Stimulated activated CD4-positive, alpha-beta T cell treated with anti-CD3 and anti-CD28 coated beads, Interleukin-1b, Interleukin-23, amount 100 ng/mL, for 48 hours (primary cell): ENCODE measurements at places on chromosomes 6 and 20.

- no peak for DNase-seq
These were observed 253.1 kb downstream of the LY86 start for GRCh38 chr6:6841571-6841970.

DNA sequence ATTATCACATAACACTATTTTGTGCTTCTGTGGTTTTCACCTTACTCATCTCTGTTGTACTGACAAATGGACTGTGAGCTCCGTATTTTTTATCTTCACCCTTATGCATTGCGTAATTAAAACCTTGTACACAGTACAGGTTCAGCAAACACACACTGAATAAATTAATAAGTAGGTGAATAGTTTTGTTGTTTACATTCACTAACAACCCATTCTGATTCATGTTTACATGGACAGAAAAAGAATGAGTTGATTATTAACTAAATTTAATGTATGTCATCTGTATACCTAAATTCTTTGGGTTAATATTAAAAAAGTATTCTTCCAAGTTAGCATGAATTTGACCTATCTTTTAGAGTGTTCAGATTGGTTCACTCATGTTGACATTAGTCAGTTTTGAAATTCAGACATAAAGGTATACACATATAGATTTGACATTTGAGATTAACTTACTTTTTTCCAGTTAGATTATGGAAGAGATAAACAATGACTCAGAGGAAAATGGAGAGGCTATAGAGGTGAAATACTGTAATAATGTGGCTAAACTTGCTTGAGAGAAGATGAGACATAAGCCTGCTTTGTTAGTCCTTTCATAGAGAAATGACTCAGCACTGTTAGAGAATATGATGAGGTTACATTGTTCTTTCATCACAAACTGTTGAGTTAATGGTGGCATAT, 541.7 kb upstream of the FLRT3 start:
- no peak for DNase-seq

DNA sequence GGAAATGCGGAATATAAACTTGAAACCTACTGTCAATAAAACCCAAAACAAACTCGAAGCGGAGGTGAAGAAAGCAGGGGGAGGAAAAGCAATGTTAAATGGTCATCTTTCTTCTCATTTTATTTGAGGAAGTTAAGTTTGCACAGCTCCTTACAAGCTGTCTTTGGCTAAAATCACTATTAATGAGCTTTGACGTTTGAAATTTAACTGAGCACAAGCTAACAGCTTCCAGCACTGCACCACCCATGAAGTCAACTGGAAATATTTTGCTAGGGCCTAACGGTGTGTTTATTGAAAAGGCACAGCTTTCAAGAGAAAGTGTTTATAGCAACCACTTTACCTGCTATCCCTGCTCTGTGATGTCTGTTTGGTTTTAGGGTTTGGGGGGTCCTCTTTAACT, 103.8 kb downstream of the PKHD1 start:
- no peak for DNase-seq

DNA sequence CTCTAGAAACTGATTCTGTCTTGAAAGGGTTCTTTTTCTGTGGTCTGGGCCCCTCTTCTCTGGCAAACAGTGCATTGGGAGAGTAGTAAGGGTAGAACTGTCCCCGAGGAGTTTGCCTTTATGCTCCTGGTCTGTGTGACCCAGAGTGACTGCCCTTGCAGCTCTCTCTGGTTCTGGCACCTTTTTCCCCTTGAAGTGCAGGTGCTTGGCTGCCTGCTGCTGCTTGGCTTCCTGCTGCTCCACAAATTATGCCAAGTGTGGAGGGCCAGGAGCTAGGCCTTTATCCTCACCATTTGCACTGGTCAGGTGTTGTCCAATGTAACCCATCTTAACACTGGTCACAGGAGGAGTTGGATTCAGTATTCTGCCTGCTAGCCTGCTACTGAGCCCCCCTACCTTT, 11.2 kb downstream of the KIZ start:
- DNase-seq: no peak

- DNase-seq: no peak
These were observed 34.0 kb upstream of the TASP1 start for GRCh38 chr20:13672690-13673089.

DNA sequence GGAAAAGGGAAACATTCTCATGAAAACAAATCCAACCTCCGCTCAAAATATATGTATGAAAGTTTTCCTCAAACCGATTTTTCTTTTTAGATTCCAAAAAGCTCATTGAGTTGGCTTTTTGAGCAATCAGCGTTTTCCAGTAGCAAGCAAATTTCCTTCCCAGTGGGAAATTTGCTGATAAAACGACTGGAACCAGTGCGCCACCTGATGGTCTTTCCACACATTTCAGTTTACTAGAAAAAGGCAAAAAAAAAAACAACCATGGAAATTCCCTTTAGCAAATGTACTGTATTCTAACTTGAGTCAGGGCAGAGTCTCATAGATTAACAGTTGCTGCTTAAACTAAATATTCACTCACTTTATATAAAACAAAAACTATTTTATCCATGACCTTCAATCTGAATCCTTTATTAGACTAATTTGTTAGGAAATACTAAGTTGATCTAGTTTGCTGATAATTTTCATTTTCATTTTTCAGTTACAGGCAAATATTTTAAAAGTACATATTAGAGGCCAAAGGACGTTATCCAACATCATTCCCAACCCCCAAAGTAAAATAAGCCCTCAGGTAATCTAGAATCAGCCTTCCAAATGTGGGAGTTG, 271.5 kb downstream of the FOXA2 start:
- DNase-seq: no peak

GRCh38 chr6:147262946-147263345, 58.7 kb downstream of the STXBP5 start:
- no peak for DNase-seq

- DNase-seq: no peak
These were observed at the start of gene MARCKS for GRCh38 chr6:113856625-113857555. MARCKS (plus strand) TSS chr6:113857345; CDS start chr6:113857746, 401 bp downstream.

DNA sequence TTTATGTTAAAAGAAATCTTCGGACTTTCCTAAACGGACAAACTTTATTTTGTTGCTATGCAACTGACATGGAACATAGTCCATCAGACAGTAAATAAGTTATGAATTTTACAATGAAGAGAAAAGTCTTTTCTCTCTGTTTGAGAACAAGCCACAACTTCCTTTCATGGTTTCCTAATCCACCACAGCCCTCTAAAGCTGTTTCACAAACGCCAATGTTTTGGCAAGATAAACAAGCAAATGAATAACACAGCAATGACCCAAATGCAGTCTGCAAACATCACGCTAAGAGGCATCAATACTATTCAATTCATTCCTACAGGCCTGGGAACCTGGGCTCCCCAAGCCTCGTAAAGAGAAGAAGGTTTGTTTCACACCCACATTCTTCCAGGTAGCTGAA, 60.4 kb downstream of the HAO1 start:
- DNase-seq: no peak

DNA sequence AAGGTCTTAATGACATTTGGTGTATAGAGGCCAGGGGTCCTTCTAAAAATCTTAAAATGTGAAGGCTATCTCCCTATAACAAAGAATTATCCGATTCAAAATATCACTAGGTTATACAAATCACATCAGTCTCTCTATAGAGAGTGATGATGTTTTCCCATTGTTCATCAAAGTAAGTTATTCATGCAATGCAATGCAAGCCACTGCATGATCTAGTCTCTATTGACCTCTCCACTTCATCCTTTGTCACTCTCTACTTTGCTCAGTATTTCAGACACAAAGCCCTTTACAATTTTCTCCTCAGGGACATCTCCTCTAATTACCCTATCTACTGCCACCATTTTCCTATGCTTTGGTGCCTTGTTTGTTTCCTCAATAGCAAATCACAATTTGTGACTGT, 628.0 kb downstream of the HTR1B start:
- no peak for DNase-seq

DNA sequence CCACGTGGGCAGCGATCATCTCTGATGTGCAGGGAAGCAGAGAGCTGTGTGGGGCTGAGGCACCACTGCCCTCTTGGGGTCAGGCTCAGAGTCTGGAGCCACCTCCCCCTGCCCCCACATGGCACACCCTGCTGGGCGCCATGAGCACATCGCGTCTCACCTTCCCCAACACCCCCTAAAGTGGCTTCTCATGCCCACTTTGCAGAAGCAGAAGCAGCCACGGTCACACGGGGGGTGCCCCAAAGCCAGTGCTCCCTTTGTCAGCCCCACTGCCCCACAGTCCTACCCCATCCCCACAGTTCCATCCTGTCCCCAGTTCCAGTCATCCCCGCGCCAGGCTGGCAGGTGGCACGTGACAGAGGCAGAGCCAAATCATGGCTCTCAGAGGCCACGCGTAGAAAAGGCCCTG, 19.5 kb downstream of the SDCBP2 start:
- no peak for DNase-seq

GRCh38 chr6:75931011-75931680, 141.3 kb downstream of the IMPG1 start:
- DNase-seq: no peak

- no peak for DNase-seq
These were observed 128.9 kb upstream of the NAA20 start for GRCh38 chr20:19888269-19888671.

GRCh38 chr6:55895972-55896730, 20.8 kb upstream of the BMP5 start:
- no peak for DNase-seq

DNA sequence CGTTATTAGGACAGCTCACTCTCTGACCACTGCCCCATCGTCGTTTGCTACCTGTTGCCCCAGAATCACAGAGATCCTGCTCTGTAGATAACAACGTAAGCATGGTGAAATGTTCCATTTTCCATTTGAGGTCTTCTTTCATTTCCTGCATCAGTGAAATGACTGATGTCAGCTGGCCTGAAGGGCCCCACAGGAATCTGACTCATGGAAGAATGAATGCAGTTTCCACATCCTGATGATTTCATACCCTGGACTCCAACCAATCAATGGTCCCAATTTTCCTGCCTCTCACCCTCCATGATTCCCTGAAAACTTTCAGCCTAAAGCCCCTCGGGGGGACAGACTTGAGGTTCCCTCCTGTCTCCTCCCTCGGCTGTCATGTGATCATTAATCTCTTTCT, 394.4 kb upstream of the CDH4 start:
- no peak for DNase-seq

DNA sequence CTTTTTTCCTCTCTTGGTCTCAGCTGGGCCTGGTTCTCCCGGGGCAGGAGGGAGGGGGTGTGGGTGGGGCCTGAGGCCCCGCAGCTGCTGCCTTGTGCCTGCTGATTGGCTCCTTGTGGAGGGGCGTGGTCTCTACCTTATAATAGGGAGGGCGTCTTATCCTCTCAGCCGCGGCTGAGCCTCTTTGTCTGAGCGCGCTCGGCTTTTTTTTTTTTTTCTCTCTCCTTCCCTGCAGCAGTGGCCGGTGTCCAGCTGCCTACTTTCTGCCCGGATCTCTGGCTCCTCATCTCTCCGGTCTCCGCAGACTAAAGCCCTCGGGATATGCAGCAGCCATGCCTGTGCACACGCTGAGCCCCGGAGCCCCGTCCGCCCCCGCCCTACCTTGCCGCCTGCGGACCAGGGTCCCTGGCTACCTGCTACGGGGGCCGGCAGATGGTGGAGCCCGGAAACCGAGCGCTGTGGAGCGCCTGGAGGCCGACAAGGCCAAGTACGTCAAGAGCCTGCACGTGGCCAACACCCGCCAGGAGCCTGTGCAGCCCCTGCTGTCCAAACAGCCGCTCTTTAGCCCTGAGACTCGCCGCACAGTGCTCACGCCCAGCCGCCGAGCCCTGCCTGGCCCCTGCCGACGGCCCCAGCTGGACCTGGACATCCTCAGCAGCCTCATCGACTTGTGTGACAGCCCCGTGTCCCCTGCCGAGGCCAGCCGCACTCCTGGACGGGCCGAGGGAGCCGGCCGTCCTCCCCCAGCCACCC, 11.1 kb downstream of the FAM110A start:
- peak; percentile 87 for DNase-seq

DNA sequence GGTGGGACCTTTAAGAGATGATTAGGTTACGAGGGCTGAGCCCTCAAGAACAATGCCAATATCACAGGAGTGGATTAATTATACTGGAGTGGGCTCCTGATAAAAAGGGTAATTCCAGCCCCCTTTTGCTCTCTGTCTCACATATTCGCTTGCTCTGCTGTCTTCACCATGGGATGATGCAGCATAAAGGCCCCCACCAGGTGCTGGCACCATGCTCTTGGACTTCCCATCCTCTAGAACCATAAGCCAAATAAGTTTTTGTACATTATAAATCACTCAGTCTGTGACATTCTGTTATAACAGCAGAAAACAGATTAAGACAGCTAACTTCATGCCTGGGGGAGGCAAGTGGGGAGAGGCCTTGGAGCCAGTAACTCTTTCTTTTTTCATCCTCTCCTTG, 9.8 kb upstream of the SNRPB start:
- no peak for DNase-seq

- no peak for DNase-seq
These were observed 214.9 kb upstream of the RNF217 start for GRCh38 chr6:124747349-124747748.
